ENCODE measurements at places on chromosomes 13 and 19. TPM values are rescaled to one million over a fixed set of nuclear protein-coding genes. Genes with fewer than 3 reads are reported as not detected.
A peak's percentile ranks its signal among the peaks of the same experiment; 100 is the strongest.

GRCh38 chr19:29665826-29666577, 741 bp downstream of the PLEKHF1 start:
- DNase-seq = peak; percentile 54

DNA sequence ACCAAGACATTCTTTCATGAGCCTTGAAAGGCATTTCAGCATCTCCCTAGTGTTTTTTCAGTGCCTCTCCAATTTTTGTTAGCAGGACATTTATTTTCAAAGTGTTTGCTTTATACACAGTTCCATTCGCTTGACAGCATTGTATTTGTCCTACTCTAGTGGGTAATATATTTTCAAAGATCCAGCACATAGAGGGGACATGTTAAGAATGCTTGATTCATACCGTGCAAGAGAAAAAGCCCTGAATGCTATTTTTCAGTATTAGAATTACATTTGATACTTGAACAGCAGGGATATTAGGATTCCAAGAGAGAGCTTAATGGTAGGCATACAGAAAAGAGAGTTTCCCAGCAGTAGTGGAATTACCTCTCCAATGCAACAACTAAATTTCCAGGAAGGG, 21.3 kb downstream of the ERICH6B start:
- DNase-seq = no peak

- no peak for DNase-seq
These were observed 14.0 kb upstream of the TNFSF14 start for GRCh38 chr19:6683971-6684370.

The SHISA7 gene
- total RNA-seq = not detected

DNA sequence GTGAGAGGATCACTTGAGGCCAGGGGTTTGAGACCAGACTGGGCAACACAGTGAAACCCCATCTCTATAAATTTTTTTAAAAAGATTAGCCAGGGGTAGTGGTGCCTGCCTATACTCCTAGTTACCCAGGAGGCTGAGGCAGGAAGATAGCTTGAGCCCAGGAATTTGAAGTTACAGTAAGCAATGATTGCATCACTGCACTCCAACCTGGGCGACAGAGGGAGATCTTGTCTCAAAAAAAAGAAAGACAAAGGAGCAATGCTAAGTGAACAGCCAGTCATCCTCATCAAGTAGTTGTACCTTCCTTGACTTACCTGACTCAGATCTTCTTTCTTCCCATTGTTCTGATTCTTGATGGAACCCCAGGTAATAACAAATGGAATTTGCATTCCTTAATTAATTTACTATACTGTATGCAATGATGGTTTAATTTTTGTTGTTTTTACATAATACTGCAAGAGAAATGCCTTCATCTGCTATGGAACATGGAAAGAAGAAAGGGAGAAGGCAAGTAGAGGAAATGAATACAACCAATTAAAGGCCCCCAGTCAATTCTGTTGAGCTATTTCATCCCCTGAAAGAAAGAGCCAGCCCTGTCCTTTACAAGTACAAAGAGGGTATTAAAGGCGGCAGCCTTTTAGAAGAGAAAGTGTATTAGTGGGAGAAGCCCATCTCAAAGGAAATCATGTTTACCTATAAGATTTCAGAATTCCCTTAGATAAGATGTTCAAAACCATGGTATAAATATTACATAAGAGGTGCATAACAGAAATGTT, 316.7 kb downstream of the DIAPH3 start:
- no peak for DNase-seq

The CGB1 gene
- total RNA-seq = not detected

The ZNF558 gene
- total RNA-seq = 45.1 TPM

- no peak for DNase-seq
These were observed 20.6 kb downstream of the FREM2 start for GRCh38 chr13:38707460-38707859.

DNA sequence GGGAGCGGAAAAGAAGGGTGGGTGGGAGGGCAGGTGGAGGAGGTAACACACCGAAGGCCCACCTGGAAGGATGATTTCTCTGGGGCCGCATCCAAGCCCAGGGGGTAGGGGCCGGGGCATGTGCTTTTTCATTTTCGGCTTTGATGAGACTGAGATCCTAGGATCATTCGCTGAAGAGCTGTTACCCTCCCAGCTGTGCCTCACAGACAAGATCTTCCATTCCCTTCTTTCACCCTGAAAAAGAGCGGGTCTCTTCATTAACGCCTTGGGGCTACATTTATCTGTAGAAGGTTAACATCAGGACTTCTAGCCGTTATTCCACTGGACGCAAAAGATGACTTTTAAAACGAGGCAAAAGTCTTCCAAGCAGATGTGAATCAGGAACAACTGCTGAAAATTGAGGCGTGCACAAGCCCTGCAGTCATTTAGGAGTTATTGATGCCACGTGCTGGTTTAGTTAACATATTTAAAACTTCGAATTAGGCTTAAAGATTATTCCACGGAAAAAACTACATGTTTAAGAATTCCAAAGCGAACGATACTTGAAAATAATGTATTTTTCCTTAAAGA, 1.1 kb downstream of the LMO7 start:
- no peak for DNase-seq

DNA sequence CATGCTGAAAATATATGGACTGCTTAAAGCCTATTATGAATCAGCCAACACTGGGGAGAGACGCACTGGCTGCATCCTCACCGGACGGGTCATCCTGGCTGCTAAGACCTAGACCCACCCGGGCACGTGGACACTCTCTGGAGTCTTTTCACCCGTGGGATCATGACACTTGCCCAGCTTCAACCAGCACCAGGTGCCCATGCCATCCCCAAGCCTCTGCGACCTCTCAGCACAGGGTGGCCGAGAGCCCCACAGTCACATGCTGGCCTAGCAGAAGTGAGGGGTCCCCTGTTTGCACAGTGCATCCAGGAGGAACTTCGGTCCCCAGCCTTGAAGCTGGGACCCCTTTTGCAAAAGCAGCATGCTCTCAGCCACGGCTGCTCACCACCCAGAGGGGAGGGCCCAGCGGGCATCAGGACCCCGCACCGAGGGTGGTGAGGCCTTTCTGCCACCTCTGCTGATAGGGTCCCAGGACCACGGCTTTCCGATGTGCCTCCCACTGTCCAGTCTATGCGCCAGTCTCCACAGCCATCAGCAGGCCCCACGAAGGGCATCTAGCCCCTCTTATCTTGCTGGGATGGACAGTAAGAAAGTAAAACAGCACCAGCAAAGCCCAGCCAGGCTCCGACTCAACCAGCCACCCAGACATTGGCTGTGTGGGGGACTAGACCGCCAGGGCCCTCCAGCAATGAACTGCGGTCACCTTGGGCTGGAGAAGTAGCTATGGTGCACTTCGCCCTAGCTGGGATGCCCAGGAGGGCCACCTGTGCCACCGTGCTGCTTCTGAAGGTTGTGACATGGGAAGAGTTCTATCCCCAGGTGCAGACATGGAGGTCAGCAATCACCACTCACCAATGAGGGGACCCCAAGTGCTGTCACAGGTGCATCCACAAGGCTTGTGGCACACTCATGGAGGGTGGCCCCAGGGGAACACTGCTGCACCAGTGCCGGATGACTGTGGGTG, 73.1 kb downstream of the CEBPG start:
- DNase-seq = no peak

- DNase-seq = peak; percentile 10
These were observed 19.9 kb downstream of the GAS6 start for GRCh38 chr13:113843864-113844556.

The NMRK2 gene
- not detected for total RNA-seq

- peak; percentile 65 for DNase-seq
These were observed 24.6 kb upstream of the ZNF846 start for GRCh38 chr19:9793071-9793591.

The PCDH8 gene
- total RNA-seq = not detected
